Stimulated activated CD4-positive, alpha-beta T cell treated with anti-CD3 and anti-CD28 coated beads, Interleukin-12 subunit alpha, Interleukin-12 subunit beta, amount 100 ng/mL, for 24 hours (primary cell): ENCODE measurements at places on chromosomes 11 and 22.

DNA sequence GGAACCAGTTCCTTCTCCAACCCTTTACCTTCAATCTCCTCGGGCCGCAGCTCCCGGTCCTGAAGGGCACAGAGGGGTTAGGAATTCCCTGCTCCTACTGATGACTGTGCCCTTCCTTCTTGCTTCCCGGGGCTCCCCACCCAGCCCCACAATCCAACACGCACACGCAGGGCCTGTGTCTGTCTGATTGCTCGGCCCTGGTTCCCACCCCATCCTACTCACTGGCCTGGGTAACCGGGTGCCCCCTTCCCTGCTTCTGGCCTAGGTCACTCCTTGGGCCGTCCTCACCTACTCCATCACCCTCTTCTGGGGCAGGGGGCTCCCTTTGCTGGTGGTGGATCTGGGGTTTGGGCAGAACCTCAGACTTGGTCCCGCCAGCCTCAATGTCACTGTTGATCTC is 1.3 kb downstream of the CABP2 start:
- DNase-seq, result no peak

GRCh38 chr11:27904358-27905055 is 203.4 kb downstream of the KIF18A start:
- DNase-seq, result no peak

- DNase-seq, result no peak
Observed at GRCh38 chr11:19239039-19239438, 1.7 kb downstream of the E2F8 start.

DNA sequence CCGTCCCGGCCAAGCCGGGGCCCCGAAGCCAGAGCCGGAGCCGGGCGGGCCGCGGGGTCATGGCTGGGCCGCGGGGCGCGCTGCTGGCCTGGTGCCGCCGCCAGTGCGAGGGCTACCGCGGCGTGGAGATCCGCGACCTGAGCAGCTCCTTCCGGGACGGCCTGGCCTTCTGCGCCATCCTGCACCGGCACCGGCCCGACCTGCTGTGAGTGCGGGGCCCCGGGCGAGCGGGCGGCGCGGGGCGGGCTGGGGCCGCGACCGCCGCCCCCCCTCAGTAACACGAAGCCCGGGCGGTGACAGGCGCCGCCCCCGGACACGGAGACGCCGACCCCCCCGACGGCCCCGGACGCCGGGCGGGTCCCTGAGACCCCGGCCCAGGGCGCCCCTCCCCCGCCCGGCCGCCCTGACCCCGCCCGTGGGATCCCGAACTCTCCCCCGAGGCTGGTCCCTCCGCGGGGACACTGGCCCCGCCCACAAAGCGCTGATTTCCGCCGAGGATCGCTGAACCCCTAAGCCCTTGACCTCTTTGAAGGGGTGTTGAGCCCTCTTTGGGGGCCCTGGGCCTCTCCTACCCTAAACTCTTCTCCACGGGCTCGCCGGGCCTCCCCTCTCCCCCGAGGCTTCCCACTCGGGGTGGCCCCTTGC is 389 bp downstream of the MICALL1 start:
- DNase-seq, result no peak

- DNase-seq, result no peak
Observed at GRCh38 chr22:47433627-47434026, 671.2 kb downstream of the TBC1D22A start.
